ENCODE measurements at places on chromosomes 1 and 21.

DNA sequence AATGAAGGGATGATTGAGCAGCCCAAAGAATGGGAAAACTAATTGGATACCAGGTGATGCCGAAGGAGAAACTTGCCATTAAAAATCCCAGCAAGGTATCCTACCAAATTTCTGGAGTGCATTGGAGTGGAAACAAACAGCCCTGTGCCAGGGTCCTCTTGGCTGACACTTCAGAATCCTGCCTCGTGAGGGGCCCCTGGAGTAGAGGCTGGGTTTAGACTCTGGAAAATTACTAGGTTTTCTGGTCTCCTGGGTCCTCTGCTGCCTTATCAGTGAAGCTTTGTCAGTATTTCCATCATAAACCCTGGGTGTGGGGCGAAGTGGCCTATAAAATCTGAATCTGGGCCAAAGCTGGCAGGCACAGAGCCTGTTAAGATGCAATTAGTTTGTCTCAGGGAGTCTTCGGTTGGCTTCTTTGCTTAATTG lies 289.2 kb upstream of the USP24 start:
- DNase-seq: no peak

GRCh38 chr1:197152662-197153061 lies 6.2 kb upstream of the ASPM start:
- DNase-seq: no peak

- no peak for DNase-seq
Measured at GRCh38 chr21:35025206-35026152, 23.6 kb downstream of the RUNX1 start.

- no peak for DNase-seq
Measured at GRCh38 chr1:6962478-6962995, 177.3 kb downstream of the CAMTA1 start.

GRCh38 chr1:1114431-1114830 lies 1.5 kb downstream of the C1orf159 start:
- no peak for DNase-seq

DNA sequence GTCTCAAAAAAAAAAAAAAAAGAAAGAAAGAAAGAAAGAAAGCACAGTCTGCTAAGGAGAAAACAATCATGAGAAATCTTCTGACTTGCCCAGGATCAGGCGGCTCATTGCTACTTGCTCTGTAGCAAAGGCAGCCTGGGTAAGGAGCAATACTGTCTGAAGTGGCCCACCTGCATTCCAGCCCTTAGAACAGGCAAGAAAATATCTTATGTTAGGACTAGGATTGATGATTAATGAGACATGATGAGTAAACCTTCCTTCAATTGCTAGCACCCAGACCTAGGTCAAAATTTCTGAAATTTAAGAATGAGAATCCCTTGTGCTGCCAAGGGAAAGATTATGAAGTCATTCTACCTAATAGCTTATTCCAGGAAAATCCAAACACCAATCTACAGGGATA lies 140.8 kb downstream of the DSCAM start:
- DNase-seq: no peak

GRCh38 chr1:54112705-54113368 lies 40.0 kb downstream of the CDCP2 start:
- no peak for DNase-seq

DNA sequence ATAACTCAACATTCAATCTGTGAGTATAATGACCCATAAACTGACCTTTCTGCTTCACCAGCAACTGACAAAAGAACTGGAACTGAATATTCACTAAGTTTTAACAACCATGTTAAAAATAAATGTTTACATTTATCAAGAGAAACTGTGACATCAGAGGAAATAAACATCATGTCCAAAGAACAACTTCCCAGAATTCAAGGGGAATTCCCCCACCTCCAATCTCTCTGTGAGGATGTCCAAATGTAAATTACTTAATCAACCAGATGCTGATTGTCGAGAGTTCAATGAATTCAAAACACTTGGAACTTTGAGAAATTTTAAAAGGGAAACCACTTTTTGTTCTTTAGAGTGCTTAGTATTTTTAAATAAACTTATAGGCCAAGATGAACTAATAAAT lies 365.6 kb upstream of the ADGRL2 start:
- no peak for DNase-seq

DNA sequence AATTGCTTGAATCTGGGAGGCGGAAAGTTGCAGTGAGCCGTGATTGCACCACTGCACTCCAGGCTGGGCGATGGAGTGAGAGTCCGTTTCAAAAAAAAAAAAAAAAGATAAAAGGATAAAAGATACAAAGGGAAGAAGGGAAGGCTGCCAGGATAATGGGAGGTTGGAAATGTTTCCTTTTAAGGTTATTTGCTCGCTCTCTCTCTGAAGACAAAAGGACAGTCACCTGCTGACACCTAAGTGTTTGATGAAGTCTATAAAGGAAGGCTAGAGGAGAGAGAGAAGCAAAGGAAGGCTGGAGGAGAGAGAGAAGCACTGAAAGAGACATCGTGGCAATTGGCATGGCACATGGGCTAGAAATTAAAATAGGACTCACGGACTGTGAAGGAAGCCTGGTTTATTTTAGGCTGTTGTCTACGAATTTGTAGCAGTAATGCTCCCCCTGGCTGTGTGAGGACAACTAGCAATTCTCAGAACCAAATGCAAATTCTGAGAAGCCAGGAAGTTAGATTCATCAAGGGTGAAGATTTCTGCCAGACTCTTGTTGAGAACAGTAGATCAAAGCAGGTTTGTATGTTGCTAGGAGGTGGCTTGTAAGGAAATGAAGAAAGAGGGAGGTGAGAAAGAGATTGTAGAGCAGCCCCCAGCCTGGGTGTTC lies 154.2 kb downstream of the ZP4 start:
- no peak for DNase-seq

GRCh38 chr1:234881893-234882771 lies 246.5 kb downstream of the TOMM20 start:
- DNase-seq: no peak

- DNase-seq: no peak
Measured at GRCh38 chr1:111147948-111148347, 7.9 kb downstream of the CEPT1 start.

- DNase-seq: no peak
Measured at GRCh38 chr1:116486424-116486823, 84.4 kb downstream of the CD58 start.

DNA sequence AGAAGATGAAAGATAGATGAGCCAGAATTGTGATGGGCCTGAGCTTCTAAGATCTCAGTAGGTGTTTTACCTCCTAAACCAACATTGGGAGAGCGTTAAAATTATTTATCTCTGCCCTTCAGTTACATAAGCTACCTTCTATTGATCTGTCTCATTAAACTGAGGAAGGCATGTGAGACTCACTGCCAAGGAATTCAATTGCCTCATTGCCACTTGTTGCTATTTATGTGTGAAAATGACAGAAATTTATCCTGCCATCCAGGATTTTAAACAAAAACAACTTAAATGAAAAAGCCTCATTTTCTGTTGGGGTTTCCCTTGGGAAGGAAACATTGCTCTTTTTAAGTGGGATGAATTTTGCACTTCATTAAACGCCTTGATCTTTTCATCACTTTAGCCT lies 78.7 kb upstream of the RUNX1 start:
- DNase-seq: no peak

DNA sequence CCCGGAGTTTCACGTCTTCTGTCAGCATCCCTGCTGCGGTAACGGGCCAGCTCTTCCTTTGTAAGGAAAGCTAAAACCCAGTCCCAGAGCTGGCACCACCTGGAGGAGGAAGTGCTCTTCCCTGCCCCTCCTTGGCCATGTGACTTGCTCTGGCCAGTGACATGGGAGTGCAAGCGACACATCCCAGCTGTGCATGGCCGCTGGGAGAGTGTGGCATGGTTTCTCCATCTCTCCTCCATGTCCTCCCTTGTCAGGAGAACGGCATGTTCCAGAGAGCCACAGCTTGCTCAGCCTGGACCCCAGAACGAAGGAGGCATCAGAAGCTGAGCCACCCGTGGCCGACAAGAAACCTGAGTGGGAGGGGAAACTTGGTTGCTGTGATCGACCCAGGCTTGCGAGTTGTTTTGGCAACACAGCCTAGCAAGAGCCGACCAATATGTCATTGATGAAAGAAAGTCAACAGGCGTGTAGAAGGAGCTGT lies 2.7 kb upstream of the PRXL2B start:
- DNase-seq: no peak

GRCh38 chr1:204417074-204417997 lies 5.7 kb upstream of the PPP1R15B start:
- peak; percentile 42 for DNase-seq

GRCh38 chr1:6094246-6094645 lies 48.6 kb downstream of the KCNAB2 start:
- DNase-seq: no peak

DNA sequence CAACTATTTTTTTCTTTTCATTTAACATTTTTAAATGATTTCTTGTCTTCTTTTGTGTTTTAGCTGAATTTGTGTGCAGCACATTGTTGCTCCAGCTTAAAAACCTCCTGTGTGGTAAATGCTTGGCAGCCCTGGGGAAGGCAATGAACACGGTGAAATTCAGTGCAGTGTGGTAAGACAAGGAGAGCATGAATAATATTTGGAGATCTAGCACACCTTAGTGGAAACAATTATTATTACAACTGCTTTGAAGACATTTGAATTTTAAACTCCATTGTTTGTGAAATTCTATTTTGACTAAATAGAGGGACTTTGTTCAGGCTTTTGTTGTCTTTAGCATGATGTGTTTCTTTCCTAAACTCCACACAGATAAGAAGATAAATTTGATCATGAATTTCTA lies 242.6 kb upstream of the CXADR start:
- DNase-seq: no peak

DNA sequence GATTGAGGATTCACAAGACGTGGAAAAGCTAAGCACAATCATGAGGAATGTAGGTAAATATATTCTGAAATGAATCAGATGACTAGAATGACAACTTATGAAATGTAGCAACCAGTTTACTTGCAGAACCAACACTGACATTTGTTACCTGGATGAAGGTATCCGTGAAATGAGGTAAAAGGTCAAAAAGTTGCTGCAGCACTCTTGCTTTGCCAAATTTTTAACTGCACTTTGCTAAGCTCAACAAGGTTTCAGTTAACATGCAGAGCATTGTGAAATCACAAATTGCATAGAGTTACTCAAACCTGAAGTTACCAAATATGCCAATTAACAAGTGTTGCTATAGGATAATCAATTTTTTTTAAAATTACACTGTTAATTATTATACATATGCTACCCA lies 1280.1 kb downstream of the KCNT2 start:
- DNase-seq: no peak

- DNase-seq: no peak
Measured at GRCh38 chr1:157382351-157382750, 170.0 kb downstream of the FCRL5 start.

- DNase-seq: no peak
Measured at GRCh38 chr1:172154551-172154950, 265.9 kb upstream of the C1orf105 start.

DNA sequence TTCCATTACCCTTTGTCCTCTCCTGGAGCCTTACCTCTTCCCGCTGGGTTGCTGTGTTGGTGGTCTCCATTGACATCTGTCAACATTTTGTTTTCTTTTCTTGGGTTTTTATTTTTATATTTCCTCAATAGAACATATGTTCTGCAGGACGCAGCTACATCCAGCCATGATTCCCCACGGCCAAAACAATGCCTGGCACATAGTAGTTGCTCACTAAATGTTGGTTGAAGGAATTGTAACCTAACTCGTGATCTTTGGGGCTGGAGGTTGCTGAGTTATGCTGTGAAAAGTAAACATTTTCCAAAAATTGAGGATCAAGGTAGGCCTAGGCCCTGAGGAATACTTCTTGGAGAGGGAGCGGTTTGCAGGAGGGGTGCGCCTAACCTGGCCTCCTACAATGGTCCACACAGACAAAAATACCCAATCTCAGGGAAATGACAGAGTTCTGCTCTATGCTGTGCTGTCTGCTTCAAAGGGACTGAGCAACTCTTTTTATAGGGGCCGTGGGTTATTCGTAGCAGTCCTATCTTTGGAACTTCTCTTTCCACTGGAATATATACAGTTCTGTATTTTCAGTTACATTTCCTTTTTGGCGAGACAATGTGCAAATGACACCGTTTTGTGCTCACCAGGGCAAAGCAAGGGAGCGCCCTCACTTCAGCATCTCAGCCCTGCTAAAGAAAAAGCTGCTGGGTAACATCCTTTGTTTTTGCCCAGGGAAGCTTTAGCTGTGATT lies 1.4 kb downstream of the PDPN start:
- DNase-seq: no peak

GRCh38 chr1:32806290-32806689 lies 10.9 kb downstream of the YARS1 start:
- no peak for DNase-seq

- DNase-seq: no peak
Measured at GRCh38 chr1:36560177-36560576, 77.5 kb upstream of the CSF3R start.

GRCh38 chr1:12081648-12082396 lies 18.7 kb downstream of the TNFRSF8 start:
- no peak for DNase-seq

GRCh38 chr1:32878183-32878582 lies 7.5 kb upstream of the FNDC5 start:
- DNase-seq: no peak

DNA sequence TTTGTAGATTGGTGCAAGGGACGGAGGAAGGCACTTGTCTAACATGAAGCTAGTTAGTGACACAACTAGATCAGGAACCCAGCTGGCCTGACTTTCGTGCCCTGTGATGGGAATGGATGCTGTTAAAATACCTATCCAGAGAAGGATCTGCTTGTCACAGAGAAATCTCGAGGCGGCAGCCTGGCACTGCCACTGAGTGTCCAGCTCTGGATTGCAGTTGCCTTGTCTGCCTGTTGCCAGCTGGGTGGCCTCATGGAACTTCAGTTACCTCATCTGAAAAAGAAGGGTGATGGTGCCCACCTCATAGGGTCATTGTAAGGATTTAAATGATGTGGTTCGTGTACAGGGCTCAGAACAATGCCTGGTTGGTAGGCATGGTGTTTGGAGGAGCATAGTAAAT lies 2.4 kb upstream of the PKP1 start:
- no peak for DNase-seq

DNA sequence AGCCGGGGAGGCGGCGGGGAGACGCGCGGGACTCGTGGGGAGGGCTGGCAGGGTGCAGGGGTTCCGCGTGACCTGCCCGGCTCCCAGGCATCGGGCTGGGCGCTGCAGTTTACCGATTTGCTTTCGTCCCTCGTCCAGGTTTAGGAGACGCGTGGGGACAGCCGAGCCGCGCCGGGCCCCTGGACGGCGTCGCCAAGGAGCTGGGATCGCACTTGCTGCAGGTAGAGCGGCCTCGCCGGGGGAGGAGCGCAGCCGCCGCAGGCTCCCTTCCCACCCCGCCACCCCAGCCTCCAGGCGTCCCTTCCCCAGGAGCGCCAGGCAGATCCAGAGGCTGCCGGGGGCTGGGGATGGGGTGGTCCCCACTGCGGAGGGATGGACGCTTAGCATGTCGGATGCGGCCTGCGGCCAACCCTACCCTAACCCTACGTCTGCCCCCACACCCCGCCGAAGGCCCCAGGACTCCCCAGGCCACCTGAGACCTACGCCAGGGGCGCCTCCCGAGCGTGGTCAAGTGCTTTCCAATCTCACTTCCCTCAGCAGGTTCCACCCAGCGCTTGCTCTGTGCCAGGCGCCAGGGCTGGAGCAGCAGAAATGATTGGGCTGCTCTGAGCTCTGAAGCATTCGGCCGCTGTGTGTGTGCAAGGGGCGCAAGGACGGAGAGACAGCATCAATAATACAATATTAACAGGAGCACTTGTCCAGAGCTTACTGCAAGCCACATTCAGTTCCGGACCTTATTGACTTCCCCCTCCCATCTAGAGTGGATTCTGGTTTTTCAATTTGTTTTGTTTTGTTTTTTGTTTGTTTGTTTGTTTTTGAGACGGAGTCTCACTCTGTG lies 10.3 kb downstream of the SIM2 start:
- no peak for DNase-seq

- DNase-seq: no peak
Measured at GRCh38 chr1:230120921-230121381, 53.9 kb downstream of the GALNT2 start.

GRCh38 chr1:68975212-68975933 lies 478.5 kb upstream of the DEPDC1 start:
- no peak for DNase-seq

Measured in activated CD8-positive, alpha-beta memory T cell treated with anti-CD3 and anti-CD28 coated beads for 4 hours (primary cell).